Activated T-helper 1 cell treated with anti-CD3 and anti-CD28 coated beads, Interleukin-12 subunit alpha, Interleukin-12 subunit beta, Interleukin-2, Interleukin-4 antibody, amounts not matched to agents 30 ng/mL and 10 ng/mL and 1 ng/mL, durations not matched to agents 14 hours and 24 hours and 36 hours (primary cell): ENCODE measurements at places on chromosomes 12 and 14. TPM values are rescaled to one million over a fixed set of nuclear protein-coding genes. Genes with fewer than 3 reads are reported as not detected.

DNA sequence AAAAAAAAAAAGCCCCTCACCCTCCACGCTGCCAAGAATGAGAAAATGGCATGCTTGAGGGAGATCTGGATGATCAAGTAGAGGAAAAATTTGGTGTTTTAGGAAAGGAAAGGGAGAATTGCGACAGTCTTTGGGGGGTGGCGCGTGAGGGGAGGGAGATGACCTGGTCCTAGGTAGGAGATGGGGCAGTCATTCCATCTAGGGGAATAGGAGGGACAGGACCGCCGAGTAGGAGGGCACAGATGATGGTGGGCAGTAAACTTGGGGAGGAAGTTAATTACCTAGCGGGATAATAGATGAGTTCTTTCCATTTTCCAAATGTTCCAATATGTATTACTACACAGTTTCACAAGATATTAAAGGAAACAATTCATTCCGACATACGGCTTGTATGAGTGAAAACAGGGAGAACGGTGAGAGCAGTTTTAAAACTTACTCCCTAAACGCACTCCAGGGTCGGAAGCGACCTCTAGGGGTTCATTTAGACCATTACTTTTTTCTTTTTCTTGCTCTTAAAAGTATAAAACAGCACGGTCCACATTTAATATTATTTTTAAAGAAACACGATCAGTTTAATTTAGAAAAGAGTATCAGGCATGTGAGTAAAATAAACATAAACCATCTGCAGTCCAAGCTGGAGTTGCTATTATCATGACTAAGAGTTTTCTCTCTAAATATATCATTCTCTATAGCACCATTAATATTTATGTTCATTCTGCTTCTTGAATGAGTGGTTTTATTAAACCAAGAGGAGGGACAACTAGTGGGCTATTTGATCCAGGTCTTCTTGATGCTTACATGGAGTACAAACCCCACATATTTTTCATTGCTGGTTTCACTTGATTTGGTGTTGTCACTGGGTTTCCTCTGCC is 3.0 kb upstream of the FNTB start:
- DNase-seq = no peak

Gene FOXN4
- not detected in 2 replicates for total RNA-seq

Gene ANO2
- not detected in 2 replicates for total RNA-seq

GRCh38 chr12:123948796-123949769 is 23.5 kb downstream of the CCDC92 start:
- no peak for DNase-seq
